ENCODE measurements at places on chromosomes 11 and 22.

GRCh38 chr11:65505466-65506289 is 6.8 kb downstream of the MALAT1 start:
- DNase-seq, result no peak

DNA sequence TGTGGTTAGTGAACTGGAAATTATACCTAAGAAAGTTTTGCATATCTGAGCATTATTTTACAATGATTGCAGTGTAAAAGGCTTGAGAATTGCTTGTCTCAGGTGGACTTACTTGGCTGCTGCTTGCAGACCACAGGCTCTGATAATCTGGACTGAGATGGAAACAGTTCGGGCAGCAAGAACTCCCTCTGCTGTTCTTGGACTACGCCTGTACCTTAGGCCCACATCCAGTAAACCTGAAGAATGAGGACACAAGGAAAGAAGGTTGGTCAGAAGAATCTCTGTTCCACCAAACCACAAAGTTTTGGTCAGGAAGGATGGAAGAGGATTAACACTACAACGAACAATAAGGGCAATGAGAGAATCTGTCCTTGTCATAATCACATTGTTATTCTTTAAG is 80.1 kb downstream of the C2CD3 start:
- DNase-seq, result no peak

GRCh38 chr11:120344302-120345004 is 8.2 kb downstream of the ARHGEF12 start:
- DNase-seq, result peak; percentile 87

DNA sequence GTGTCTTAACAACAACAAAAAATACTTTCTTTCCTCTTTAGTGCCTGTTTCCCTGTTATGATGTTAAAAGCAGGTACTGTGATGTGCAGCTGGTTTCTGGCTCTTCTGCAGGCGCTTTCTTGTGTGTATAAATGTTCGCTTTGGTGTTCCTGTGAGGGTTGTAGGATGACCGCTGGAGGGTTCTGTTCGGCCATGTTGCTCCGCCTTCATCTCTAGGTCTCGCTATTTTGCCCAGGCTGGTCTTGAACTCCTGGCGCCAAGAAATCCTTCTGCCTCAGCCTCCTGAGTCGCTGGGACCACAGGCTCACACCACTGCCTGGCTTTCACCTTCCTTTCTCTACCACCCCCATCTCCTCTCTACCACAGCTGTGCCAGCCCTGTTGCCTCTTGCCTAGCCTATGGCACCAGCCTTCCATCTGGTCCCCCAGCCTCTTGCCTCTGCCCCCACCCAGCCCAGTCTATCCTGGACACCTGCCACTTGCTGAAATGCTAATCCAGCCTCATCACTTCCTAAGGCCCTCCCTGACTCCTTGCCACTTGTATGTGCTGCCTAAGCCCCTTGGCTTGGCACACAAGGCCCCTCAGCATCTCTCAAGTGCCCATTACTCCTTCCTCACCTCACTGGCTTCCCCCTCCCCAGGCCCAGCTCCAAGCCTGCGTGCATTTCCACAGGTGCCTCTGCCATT is 5.5 kb downstream of the LRRC74B start:
- no peak for DNase-seq

DNA sequence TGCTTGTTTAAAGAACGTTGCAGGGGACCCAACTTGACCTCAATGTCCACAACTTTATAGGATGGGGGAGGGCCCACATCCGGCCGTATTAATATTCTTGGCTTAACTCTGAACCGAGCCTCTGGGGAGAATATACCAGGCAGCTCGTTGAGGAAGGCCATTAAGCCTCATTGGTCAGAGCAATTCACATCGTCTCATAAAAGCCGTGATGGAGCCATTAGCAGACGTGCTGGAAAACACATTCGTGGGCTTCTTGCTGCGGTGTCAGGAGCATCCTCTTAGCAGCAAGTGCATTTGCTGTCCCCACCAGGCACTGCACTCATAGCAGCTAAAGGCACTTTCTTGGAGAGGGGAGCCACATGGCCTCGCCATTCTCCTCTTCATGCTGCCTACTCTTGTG is 14.9 kb downstream of the DSCAML1 start:
- DNase-seq, result no peak

DNA sequence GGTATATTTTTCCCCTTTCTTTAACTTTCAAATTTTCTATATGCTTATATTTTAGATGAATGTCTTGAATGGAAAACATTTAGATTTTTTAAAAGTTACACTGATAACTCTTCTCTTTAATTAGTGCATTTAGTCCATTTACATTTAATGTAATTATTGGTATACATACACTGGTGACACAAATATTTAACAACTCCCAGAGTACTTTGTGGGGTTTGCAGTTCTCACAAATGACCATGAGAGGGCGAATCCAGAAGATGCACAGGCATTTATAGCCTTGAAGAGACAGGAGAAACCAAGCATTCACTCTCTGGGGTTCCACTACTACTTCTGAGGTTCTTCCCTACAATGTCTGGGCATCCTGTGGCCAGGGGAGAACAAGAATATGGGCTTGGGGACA is 125.1 kb downstream of the TIMP3 start:
- DNase-seq, result peak; percentile 59

GRCh38 chr11:27025957-27026733 is 14.5 kb upstream of the BBOX1 start:
- DNase-seq, result no peak

DNA sequence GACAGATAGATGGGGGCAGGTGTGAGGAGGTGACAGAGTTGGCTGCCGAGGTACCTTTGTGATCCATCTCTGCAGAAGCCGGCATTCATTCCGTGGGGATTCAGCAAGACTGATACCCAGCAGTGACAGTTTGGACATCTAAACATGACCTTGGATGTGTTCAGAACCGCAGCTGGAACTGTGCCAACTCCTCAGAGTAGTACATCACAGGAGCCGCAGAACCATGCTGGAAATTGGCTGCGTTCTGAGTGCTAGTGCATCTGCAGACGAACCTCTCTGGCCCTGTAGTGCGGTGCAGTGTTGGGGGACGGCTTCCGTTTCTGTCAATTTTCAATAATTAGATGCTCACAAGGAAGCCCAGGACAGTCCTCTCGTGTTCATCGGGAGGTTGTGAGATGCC is 772.1 kb downstream of the NTM start:
- DNase-seq, result no peak

GRCh38 chr22:44759001-44759400 is 6.6 kb downstream of the ARHGAP8 start:
- no peak for DNase-seq

DNA sequence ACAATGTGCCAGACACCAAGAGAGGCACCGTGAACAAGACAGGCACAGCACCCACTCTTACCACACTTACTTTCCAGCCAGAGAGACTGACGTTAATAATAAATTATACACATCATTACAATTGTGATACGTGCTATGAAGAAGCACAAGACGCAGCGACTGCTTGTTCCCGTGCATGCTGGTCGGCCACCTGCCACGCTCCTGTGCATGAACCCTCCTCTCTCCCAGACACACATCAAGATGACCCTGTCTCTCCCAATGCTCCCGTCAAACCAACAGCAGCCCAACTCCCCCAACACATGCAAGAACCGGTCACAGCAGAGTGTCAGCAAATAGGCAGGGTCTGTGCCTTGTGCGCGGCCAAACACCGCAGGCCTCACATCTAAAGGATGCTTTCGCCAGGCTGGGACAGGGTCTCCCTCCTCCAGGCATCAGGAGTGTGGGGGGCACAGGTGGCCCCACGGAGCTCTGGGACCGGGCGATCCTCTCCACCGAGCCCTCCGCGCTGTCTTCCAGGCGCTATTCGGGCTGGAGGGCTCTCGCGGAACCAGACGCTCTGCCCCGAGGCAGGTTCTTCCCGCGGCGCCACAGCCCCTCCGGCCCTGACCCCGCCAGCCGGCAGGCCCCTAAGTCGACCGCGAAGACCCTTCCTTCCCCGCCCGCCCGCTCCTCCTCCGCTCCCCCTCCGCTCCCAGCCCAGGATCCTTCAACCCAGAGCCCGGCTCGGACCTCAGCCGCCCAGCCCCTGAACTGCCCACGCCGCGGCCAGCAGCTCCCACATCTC is 533 bp downstream of the SERGEF start:
- DNase-seq, result no peak

- no peak for DNase-seq
Observed at GRCh38 chr11:95891423-95892170, 32.3 kb downstream of the MTMR2 start.

- DNase-seq, result no peak
Observed at GRCh38 chr22:20588843-20589581, 81.6 kb downstream of the MED15 start.

GRCh38 chr11:45652781-45653180 is 12.6 kb downstream of the CHST1 start:
- DNase-seq, result no peak
